ENCODE measurements at places on chromosomes 6 and 20. TPM values are rescaled to one million over a fixed set of nuclear protein-coding genes. Genes with fewer than 3 reads are reported as not detected.

GRCh38 chr6:106529438-106529837 lies 99.9 kb downstream of the RTN4IP1 start:
- no peak for DNase-seq

DNA sequence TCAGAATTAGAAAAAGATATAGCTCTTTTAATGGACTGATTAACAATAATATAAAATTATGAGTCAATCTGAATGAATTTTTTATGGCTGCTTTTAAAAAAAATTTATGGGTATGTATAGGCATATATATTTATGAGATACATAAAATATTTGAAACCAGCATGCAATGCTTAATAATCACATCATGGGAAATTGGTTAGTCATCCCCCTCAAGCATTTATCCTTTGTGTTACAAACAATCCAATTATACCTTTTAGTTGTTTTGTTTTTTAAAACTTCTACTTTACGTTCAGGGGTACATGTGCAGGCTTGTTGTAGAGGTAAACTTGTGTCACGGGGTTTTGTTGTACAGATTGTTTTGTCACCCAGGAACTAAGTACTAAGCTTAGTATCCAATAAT lies 63.4 kb upstream of the HMGCLL1 start:
- no peak for DNase-seq

DNA sequence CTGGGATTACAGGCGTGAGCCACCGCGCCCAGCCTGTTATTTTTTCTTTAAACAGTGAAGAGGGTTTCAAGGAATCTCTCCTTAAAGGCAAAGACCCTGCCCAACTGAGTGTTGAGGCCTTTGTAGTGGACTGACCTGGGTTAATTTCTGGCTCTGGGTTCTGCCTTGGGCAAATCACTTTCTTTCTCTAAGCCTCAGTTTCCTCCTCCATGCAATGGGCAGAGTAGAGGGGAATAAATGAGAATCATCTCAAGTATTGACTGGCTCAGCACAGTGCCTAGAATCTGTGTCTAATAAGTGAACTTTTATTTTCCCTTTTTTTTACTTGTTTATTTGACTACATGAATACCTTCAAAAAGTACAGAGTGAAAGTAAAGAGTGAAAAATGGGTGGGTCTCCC lies 31.0 kb upstream of the SLC9A8 start:
- no peak for DNase-seq

GRCh38 chr6:63904650-63905248 lies 269.1 kb downstream of the PHF3 start:
- no peak for DNase-seq

- no peak for DNase-seq
Measured at GRCh38 chr20:39152126-39152525, 190.0 kb downstream of the DHX35 start.

DNA sequence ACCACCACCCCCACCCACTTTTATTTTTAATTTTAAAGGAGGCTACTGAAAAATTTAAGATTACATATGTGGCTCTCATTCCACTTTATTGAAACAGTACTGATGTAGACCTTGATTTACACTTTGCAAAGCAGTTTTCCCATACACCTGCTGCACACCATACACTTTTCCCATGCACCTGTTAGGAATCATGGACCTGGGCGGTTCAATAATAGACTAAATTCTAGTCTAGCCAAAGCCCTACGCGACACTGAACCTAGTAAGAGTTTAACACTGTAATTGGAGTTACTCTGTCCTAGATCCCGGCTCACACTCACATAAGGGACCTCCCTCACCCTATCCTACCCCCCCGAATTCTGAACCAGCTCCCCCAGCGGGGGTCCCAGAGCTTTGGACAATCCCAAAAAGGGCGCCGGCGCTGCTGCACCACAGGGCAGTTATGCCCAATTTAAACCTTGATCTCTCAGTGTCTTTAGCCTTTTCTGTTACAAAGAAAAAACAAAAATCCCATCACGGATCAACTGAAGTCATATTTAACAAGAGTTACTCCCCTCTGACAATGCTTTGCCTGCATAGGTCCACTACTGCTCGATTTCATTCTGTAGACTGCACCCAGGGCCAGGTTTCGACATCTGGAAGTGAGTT lies 2.4 kb upstream of the GCLC start:
- no peak for DNase-seq

- DNase-seq: peak; percentile 40
Measured at GRCh38 chr20:36540551-36541211, 638 bp upstream of the MYL9 start.

- DNase-seq: no peak
Measured at GRCh38 chr20:5719861-5720403, 30.3 kb upstream of the SHLD1 start.

GRCh38 chr6:11702500-11703130 lies 76.0 kb downstream of the ADTRP start:
- no peak for DNase-seq

ENPP4 gene
- total RNA-seq: 21.3 TPM

GRCh38 chr6:33613795-33614168 lies 7.3 kb upstream of the ITPR3 start:
- DNase-seq: no peak

VAPB gene
- total RNA-seq: 74.5 TPM

HLA-DQB2 gene
- 3.3 TPM for total RNA-seq

DNA sequence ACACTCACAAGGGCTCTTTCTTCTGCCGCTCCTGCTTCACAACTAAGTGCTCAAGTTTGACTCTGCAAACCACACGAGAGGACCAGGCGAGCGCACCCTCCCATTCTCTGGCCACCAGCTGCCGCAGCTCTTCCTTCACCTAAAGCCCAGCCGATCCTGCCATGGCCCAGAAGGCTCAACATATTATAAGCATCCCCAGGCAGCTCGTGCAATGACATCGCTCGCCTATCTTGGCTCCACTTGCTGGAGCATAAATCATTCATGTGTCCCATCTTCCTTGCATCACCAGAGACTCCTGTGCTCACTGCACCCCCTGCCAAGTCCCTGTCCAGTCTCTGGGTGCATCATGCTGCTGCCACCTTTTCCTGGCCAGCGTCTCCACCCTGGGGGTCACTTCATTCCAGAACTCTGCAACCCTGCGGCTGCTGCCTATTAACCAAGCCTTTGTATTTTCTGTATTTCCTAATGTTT lies 59.0 kb downstream of the PSMG4 start:
- no peak for DNase-seq

GRCh38 chr20:24321973-24322372 lies 147.5 kb upstream of the SYNDIG1 start:
- no peak for DNase-seq

GRCh38 chr6:83466328-83466727 lies 35.5 kb upstream of the ME1 start:
- no peak for DNase-seq

- no peak for DNase-seq
Measured at GRCh38 chr6:125188594-125189203, 35.1 kb downstream of the TPD52L1 start.

GRCh38 chr6:15443119-15443830 lies 197.4 kb downstream of the JARID2 start:
- DNase-seq: no peak

DNA sequence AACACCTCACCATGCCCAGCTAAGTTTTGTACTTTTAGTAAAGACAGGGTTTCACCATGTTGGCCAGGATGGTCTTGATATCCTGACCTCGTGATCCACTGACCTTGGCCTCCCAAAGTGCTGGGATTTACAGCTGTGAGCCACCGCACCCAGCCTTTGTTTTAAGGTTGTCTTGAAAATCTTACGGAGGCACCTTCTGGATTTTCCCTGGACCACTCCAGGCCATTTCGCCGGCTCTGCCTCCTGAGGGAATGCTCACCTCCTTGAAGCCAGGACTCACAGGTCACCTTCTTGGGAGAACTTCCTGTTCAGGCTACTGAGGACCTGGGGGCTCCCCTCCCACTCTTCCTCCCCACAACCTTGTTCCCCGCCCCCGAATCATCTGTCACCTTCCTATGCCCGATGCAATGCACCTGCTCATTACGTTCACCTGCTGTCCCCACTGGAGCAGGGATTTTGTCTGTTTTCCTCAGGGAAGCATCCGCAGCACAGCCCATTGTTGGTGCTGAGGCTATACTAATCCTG lies 19.4 kb upstream of the RAET1L start:
- DNase-seq: no peak

- no peak for DNase-seq
Measured at GRCh38 chr6:157471077-157471686, 90.2 kb downstream of the ZDHHC14 start.

ZNF165 gene
- total RNA-seq: 0.62 TPM

DNA sequence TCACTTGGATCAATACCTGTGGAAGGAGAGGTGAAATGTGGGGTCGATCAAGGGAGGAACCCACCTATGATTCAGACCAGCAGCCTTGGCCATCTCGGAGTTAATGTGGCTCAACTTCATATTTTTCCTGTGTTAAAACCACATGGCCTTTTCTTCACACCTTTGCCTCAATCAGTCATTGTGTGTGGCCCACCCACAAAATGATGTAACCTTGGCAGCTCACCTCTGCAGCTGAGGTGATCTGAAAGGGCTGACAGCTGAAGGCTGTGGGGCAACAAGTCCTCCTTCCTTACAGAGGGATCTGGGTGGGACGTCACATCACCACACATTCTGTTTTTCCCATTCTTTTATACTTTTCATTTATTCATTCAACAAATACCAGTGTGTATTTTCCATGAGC lies 357.1 kb upstream of the HSF2 start:
- DNase-seq: no peak

All from left ventricle myocardium superior (tissue), 1 donor.